Heart right ventricle (tissue), 16 donors: ENCODE measurements at places on chromosomes 2 and 18.

DNA sequence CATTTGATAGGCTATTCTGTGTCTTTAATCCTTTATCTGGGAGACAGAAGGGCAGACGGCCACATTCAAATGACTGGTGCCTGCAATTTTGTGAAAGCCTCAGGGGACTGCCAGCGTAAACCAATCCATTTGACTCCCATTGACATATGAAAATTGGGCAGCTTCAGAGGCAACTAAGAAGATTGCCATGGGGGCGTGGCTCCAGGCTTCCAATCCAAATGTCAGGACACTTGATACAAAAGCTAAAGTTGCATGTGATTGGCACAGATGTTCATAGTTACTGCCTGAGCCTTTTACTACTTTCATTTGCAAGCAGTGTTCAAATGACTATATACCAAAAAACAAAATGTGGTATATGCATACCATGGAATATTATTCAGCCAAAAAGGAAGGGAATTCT is 42.0 kb downstream of the SPC25 start:
- DNase-seq, result no peak

- DNase-seq, result no peak
These were observed 646.9 kb upstream of the ACVR2A start for GRCh38 chr2:147197754-147198483.

DNA sequence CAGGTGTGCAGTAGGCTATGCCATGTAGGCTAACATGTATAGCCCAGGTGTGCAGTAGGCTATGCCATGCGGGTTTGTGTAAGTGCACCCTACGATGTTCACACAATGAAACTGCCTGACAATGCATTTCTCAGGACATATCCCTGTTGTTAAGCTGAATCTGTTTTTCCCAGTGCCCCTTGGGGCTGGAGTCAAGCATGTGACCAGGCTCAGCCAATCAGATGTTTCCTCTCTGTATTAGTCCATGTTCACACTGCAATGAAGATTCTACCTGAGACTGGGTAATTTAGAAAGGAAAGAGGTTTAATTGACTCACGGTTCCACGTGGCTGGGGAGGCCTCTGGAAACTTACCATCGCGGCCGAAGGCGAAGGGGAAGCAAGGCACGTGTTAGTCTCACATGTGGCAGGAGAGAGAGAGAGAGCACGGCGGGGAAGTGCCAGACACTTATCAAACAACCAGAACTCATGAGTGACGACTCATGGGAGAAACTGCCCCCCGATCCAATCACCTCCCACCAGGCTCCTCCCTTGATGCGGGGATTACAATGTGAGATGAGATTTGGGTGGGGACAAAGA is 24.2 kb downstream of the ITM2C start:
- DNase-seq, result no peak

DNA sequence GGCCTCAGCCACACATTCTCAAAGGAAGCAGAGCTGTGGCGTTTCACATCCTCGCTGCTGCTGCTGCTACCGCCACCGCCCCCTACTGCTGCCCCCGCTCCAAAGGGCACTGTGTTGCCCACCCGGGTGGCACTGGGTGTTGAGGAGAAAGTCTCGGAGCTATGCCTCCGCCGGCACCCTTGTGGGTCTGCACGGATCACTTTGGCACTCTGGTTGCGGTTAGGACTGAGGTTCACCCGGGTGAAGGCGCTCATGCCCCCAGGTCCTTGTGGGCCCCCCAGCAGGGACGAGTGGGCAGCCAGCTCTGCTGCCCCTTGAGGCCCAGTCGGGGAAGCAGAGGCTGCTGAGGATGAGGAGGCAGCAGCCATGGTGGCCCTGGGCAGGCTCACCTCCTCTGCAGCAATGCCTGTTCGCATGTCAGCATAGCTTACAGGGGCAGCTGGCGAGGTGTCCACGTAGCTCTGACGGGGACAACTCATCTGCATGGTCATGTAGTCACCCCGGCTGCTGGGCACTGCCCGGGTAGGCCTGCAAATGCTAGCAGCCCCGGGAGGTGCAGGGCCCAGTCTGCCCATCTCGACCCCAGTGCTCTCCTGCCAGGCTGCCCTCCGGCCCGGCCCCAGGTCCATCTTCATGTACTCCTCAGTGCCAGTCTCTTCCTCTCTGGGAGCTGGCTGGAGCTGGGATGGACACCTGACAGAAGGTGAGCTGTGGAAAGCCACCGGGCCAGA is 4.2 kb downstream of the IRS1 start:
- peak; percentile 10 for DNase-seq

DNA sequence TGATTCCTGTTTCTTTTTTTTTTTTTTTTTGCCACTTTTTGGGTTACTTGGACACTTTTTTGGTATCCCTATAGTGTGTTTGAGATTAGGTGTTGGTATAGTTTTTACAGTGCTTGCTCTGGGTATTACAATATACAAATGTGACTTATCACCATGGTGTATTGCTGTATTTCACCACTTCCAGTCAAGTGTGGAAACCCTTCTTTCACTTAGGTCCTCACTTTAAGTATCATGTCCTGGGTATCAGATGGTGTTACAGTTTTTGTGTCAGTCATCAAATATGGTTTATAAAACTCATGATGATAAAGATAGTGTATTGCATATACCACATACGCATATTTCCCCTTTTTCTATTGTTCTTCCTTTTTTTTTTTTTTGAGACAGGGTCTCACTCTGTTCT is 1.8 kb downstream of the ATP9B start:
- DNase-seq, result no peak

- no peak for DNase-seq
These were observed 396.0 kb downstream of the ERBB4 start for GRCh38 chr2:212142631-212143030.

DNA sequence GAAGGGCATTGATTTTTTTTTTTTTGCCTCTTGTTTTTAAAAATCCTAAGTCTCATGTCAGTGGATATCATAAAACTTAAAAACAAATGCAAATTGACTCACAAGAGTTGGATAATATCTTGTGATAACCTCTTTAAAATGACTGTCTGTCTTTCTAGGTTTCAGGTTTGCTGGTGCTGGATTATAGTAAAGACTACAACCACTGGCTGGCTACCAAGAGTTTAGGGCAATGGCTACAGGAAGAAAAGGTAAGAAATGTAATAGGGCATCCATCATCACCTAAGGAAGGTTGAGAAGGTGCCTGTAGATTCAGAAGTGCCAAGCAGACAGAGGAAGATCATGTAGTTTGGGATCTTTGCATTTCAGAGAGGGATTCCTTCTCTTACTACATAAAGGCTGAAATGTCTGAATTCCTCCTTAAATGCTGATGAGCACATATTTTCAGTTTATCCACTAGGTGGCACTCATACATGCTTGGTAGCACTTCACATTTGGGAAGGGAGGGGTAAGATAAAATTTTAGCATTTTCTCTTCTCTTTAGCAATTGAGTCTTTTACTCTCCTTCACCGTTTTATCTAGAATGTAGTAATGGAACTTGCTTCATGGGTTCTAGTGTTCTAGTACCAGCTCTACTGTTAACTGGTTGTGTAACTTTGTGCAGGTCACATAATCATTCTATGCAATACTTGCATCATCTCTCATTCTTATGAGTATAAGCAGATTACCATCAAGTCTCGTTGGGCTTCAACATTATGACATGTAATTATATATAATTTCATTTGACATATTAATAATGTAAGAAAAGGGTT is 21.1 kb downstream of the CPS1 start:
- no peak for DNase-seq

GRCh38 chr2:66675591-66675990 is 240.7 kb downstream of the MEIS1 start:
- no peak for DNase-seq

DNA sequence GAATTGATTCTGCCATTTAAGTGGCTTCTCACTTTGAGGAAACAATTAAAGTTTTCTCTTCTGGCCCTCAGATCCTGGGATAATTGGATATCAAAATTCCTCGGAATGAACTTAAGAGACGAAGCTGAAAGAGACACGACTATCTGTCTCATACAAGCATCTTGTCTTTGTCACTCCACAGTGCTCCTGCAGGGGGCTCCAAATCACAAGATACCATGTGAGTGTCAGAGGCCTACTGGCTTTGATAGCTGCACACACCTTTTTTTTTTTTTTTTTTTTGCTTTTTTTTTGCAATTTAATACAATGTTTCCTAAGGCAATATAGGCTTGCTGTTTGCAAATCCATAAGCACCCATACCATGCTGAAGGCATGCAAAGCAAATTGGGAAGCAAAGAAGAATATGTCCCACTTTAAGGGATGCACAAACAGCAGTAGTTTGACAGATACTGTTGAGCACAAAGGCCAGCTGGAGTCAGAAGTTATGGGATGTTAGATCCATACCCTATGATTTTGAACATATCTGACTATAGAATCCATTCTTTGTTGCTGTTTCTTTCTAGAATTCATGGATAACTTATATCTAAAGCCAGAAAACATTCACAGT is 109.0 kb upstream of the CBLN2 start:
- DNase-seq, result no peak

DNA sequence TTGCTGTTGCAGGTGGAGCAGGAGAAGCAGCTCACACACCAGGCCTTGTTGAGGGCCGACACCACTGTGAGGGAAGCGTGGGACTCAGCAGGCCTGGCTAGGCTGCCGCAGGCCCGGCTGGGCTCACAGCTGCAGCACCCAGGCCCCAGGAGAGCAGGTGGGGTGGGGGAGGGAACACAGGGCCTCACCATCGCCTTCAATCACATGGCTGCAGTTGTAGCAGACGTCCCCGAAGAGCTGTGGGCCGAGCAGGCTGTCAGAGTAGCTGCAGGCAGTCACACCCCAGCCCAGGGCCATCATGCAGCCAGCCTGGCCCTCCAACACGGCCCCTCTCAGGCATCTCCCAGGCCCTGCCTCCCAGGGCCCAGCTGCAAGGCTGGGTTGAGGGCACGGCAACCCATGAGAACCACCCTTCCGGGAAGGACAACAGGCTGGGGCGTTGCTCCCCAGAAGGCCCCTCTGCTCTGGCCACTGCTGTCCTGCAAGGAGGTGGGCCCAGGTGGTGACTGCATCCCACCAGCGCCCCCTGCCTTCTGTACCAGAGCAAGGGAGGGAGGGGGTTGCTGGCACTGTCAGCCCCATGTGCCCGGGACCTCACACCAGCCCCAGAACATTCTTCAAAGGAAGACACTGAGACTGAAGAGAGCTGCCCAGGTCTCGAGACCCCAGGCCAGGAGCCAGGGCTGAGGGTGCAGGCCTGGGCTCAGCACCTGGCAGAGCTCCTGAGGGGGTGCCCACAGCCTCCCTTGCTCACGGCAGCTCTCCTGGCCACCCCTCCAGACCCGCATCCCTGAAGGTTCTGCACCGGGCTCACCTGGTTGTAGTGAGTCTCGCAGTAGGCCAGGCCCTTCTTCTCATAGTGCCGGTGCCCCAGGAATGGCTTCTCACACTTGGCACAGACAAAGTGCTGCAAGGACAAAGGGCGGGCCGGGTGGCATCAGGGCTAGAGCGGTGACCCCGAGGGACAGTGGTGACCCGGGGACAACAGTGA is 5.6 kb upstream of the GPR17 start:
- peak; percentile 13 for DNase-seq
